ENCODE measurements at places on chromosomes 2 and 18.

GRCh38 chr2:238922435-238922834 lies 74.5 kb downstream of the TWIST2 start:
- no peak for DNase-seq

GRCh38 chr2:101718993-101719571 lies 21.6 kb downstream of the MAP4K4 start:
- DNase-seq: no peak

GRCh38 chr18:2441544-2441943 lies 129.8 kb downstream of the METTL4 start:
- DNase-seq: no peak

DNA sequence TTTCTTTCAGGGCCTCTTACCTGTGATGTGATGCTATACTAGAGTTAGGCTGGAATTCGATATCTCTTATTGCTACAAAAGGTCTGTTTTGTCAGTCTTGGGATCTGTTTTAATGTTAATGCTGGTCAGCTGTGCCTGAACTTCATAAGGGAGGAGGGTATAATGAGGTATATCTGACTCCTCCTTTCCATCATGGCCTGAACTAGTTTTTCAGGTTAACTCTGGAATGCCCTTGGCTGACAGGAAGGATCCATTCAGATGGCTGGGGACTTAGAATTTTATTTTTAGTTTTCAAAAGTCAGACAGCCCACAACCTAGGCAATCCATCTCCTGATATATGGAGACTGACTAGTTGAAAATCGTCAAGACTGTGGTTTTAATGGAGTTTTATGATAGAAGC lies 35.9 kb upstream of the TBC1D8 start:
- DNase-seq: no peak

- DNase-seq: no peak
These were observed 160.2 kb upstream of the ALKAL2 start for GRCh38 chr2:447902-448665.

GRCh38 chr2:16318051-16318450 lies 347.6 kb downstream of the CYRIA start:
- DNase-seq: no peak

DNA sequence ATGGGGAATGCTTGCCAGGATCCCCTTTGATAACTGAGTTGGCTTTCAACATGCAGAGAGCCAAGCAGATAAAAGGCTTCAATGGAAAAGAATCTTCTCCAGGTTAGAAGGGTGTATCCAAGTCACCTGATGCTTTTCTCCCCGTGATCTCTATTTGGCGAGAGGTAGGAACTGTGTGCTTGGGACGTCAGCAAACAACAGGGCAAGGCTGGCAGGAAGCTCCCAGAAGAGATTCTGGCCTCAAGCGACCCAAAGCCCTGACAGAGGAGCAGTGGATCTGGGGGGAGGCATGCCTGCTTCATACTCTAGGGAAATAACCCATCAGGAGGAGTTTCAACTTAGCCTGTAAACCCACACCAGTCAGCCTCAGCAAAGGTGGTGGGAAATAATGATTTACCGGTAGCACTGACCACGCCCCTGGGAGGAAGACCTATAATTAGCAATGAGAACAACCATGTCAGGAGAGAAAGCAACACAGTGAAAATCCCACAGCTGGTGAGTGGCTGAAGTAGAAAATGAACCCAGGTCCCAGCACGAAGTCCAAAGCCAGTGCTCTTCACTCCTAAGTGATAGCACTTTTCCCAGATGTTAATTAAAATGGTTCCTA lies 76.3 kb upstream of the SEC11C start:
- no peak for DNase-seq

GRCh38 chr18:5516841-5517240 lies 27.0 kb downstream of the EPB41L3 start:
- no peak for DNase-seq
